T1000 (cell line): ENCODE measurements at places on chromosomes 1 and 21.

DNA sequence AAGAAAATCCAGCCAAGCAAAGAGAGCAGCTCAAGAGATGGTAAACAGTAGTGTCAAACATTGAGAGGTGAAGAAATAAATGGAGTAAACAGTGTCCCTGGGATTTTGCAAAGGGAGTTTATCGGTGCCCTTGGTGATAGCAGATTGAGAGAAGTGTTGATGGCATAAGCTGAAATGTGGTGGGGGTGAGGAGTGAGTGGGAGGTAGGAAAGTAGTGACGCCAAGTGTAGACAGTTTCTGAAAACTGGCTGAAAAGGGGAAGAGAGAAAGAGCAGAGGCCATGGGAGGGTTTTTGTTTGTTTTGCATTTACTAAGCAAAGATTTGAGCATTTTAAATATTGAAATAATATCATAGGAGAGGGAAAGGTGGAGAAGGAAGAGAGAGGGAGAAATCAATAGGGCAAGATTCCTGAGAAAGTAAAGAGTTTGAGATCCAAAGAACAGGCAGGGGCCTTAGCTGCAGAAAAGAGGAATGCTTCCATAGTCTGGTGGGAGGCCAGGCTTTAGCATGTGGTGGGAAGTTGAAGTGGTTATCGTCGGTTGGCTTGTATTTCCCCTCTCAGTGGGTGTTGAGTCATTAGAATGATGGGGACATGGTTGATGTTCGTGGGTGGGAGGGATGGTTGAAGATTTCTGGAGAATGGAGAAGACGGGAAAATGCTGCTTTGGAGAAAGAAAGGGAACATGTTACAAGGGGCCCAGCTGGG lies 26.8 kb upstream of the RASAL2 start:
- DNase-seq: no peak

DNA sequence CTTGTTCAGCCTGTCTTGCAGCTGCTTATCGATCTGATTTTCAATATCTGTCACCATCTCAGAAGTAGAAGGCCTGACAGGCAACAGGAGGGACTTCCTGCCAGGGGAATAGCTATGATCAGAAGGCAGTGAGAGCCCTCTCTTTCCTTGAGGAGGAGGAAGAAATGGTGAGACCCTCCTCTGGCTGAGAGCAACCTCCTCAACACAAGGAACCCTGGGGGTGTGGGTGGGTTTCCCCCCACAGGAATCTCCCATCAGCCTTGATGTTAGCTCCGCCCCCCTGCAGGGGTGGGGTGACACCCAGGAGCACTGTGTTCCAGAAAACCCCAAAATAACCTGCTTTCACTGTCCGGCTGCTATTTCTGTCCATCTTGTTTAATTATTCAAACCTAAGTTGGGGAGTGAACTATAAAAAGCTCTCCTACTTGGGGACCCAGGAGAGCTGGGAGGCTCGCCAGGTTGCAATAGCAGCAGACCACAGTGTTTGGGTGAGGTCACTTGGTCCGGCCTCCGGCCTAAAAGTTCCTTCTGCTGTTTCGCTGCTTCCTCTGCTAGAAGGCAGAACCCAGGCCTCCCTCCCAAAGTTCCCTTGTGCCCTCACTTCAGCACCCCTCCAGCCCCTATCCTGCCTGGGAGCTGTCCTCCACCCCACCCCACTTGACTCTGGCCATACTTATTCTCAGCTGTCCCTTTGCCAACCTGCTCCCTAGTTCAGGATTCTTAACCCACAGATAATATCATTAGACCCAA lies 7.8 kb upstream of the MEF2D start:
- no peak for DNase-seq

DNA sequence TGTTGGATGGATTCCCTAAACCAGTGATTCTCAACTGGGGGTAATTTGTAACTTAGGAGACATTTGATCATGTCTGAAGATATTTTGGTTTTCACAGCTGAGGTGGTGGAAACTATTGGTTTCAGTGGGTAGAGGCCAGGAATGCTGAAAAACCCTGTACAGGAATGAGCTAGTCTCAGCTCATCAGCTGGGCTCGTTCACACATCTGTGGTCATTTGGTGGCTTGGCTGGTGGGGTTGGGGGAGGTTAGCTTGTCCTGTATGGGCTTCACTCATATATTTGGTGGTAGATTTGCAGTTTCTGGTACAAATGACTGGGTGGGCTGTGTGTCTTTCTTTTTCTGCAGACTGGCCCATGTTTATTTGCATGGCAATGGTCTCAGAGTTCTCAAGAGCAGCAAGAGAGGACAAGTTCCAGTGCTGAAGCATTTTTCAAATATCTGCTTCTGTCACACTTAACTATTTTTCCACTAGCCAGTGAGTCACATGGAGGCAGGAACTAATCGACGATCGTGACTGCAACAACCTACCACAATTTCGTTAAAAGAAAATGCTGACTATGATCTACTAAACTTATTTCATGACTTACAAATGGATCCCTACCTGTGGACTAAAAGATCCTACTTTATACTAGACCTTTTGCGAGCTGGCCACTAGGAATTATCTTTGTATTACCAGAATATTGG lies 321.7 kb upstream of the PLXNA2 start:
- DNase-seq: no peak

- no peak for DNase-seq
These were observed 43.5 kb upstream of the RAB4A start for GRCh38 chr1:229227298-229227919.

GRCh38 chr1:171727778-171728177 lies 14.1 kb downstream of the VAMP4 start:
- DNase-seq: no peak

- DNase-seq: peak; percentile 4
These were observed 33.3 kb upstream of the PGBD5 start for GRCh38 chr1:230459465-230459864.

- no peak for DNase-seq
These were observed 25.6 kb downstream of the CLIC4 start for GRCh38 chr1:24770881-24771280.

DNA sequence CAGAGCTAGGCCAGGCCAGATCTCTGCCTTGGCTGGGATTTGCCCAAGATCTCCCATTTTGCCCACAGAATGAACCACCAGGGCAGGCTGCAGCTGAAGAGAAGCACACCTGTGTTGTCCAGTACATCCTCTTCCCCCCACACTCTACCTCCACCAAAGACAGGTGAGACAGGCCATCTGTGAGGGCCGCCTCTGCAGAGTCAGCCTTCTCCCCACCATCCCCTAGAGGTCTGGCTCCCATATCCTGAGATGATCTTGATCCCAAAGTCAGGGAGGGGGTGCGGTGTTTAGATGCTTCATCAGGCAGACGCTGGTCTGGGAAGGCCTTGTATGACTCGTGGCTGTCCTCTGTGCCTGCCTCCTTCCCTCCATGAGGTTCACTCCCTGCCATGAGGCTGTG lies 28.7 kb downstream of the HYI start:
- no peak for DNase-seq

DNA sequence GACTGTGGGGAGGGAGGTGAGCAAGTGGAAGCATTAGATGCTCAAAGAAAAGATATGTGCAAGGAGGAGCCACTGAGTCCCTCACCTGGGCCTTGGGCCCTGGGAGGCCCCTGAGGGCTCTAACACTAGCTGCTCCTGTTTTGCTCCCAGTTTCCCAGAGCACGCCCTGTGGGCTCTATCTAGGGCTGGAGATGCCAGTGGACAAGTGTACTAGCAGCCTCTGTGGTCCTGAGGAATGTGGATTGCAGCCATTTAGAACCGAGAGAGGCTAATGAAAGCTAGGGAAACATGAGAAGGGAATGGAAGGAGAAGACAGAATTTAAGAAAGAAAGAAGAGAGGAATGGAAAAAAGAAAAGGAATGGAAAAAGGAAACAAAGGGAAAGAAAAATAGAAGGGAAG lies 10.0 kb upstream of the TBX15 start:
- no peak for DNase-seq

DNA sequence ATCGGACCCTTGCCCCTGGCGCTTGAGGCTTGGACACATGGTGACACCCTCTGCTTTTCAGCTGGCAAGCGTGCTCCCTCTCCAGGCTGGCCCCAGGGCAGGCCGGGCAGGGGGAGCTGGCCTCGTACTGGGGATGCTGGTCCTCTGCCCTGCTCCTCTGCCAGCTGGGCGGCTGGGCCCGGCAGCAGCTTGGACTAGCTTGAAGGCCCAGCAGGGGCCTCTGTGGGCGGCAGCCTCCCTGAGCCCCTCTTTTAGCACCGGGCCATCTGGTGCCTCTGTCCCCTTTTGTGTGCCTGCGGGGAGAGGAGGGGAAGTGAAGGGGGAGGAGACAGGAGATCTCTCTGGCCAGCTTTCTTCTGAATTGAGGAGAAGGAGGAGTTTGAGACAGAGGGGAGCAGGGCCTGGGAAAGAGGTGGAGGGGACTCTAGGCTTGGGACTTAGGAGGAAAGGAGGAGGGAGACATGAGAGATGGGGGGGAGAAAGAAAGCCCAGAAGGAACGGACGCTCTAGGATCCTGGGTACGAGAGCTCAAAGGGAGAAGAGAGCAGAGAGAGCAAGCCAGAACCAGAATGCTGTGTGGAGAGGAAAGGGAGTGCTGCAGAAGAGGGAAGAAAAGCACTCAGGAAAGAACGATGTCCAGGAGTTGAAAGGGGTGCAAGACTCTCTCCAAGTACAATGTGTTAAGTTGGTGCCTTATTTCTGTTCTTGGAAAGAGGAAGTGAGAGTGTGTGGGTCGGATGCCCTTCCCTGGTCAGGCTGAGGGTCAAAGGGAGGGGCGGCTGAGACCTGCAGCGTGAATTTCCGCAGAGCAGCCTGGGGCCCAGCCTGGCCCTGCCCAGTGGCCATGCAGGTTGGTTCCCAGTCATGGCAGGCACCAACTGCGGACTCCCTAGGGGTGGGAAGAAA lies 40.3 kb downstream of the IER5 start:
- DNase-seq: no peak

GRCh38 chr1:212232090-212232489 lies 53.1 kb upstream of the PPP2R5A start:
- DNase-seq: no peak

DNA sequence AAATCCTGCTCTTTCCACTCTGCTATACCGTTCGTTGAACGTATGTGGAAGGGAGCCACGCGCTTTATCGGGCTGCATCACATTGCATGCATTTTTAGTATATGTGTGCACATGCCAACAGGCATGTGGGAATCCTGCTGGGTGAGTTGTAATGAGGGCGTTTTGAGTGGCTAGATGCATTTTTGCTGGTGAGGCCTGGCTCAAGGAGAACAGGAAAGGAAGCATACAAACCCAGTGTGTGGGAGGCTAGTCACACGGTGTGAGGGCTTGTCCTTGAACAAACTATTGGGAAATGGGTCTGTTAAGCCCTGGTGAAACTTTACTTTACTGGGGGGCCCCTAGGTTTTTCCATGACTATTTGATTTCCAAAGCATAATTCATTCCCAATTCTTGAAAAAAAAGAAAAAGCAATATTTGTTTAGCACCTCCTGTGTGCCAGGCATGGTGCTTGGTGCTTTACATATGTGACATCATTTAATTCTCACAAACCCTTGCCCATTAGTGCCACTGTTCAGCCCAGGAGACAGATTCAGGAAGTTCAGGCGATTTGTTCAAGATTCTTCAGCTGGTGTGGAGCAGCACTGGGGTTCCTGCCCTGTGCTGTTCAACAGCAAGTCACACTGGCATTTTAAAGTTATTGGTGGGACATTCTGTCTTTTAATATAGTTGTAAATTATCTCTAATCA lies 25.6 kb upstream of the JUN start:
- DNase-seq: no peak

DNA sequence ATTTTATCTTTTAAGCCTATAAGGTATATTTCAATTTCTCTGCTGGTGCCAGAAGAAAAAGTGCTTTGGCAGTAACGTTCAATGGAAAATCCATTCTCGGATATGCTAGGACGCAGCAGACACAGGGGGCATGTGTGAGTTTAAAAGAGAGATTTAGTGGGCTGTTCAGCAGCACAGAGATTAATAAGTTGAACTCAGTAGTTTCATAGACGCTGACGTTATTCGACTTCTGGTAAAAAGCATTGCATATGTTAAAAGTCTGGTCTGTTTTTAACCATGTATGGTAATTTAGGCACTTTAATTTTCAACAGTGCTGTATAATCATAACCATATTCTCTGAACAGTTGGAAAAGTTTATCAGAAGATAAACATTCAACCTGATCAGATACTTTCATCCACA lies 99.6 kb downstream of the ATP6V1G3 start:
- DNase-seq: no peak

DNA sequence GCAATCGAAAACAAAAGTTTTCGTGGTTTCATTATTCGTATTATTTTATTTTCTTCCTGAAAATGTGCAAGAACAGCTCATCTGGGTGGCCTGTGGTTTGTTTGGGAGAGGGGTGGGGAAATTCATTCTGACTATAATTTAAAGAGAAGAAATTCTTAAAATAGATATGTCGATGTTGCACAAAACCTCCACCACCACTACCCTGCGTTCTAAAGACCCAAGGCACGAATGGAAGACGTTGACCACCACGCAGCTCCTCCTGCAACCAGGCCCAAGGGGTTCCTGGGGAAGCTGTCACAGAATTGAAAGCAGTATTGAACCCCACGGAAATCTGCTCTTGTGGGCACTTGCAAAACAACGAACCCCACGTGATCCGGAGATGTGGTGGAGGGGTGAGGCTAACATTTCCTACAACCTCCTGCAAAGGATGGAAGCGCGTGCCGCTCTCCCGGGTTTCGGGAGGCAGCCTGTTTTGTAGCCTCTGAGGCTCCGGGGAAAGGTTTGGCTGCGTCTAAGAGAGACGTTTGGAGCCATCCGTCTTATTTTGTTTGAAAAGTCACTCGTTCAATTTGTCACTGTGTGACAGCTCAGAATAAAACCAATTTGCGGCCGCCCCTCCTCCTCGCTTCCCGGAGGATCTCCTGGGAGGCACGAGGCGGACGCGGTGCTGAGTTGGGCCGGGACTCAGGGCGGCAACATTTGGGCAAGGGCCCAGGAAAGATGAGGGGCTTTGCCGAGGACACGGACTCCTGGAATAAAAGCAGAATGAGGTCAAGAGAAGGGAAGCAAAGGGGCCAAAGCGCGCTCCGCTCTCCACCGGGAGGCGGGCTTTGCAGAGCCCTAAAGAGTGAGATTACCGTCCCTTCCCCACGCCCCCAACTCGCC lies 810 bp upstream of the HLX start:
- no peak for DNase-seq

GRCh38 chr1:178540204-178540603 lies 27.3 kb downstream of the TEX35 start:
- DNase-seq: no peak

- DNase-seq: no peak
These were observed 10.9 kb downstream of the TCEANC2 start for GRCh38 chr1:54064299-54064698.

- DNase-seq: no peak
These were observed 45.5 kb upstream of the CXADR start for GRCh38 chr21:17467392-17467791.

- DNase-seq: peak; percentile 76
These were observed at the start of gene PBXIP1 for GRCh38 chr1:154955718-154956543. PBXIP1 (minus strand) TSS chr1:154956099; CDS start chr1:154953721, 2,378 bp downstream.

DNA sequence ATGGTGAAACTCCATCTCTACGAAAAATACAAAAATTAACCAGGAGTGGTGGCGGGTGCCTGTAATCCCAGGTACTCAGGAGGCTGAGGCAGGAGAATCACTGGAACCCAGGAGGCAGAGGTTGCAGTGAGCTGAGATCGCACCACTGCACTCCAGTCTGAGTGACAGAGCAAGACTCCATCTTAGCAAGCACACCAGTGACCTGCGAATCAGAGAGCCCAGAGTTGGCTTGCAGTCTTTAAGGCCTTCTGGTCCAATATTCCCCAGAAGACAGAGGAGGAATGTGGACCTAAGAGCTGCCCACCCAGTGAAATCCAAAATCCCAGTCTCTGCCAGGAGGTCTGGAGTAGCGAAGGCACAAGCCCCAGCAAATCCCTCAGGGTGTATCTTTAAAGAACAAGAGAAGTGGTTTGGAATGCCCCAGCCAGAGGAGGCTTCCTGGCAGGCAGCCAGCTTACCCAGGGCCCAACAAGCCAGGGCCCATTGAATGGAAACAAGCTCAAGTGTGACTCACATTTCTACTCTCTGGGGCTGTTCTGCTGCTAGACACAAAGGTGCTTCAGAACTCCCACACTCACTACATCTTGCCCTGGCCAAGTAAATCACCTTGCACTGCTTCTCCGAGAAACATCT lies 23.9 kb downstream of the GPR161 start:
- peak; percentile 58 for DNase-seq
